ENCODE measurements at places on chromosomes 7 and 10. TPM values are rescaled to one million over a fixed set of nuclear protein-coding genes. Genes with fewer than 3 reads are reported as not detected.

The CXCL12 gene
- total RNA-seq: 34.1 TPM

The SLC26A3 gene
- total RNA-seq: 0.67 TPM

The CALML3 gene
- total RNA-seq: not detected

The NEUROG3 gene
- total RNA-seq: not detected

The CCDC186 gene
- total RNA-seq: 36.7 TPM

The FAM25C gene
- total RNA-seq: not detected

The STRIP2 gene
- 1.2 TPM for total RNA-seq

All from upper lobe of left lung (tissue), 6 donors.